Right renal pelvis (tissue), 4 donors: ENCODE measurements at places on chromosomes 6 and 20.
A peak's percentile ranks its signal among the peaks of the same experiment; 100 is the strongest.

DNA sequence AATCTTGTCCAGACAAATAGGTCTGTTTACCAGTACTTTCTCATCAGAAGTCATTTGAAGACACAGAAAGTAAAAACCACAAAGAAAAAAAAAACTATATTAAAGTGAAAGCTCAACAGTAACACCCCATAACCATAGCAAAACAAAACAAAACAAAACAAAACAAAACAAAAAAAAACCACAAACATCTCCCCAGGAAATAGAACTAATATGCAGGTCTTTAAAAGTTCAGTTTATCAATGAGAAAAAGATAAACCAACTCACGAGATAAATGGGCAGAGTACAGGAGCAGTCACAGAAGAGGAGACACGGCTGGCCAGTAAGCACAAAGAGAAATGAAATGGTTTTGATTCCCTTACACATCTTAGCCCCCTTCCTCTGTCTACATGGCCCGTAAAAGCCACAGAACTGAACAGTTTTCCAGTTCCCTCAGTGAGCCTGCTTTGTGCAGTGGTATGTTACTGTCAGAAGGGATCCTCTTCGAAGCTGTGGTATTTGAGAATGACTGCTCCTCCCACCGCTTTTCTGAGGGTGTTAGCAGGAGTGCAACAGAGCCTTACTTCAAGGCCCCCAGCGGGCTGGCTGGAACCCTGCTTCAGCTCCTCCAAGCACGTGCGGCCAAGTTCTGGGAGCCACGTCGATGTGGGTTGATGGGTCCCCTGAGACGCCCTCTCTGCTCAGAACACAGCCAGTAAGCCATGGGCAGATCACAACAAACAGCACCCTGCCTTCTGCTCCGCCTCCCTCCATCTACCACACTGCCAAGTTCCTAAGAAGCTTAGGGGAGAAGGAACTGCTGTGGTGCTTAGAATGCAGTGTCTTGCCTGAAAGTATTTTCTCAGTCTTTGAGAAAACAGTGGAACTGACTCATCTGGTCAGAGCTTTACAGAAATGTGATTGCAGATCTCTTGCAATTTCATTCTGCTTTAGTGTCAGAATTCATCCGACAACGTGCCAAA lies 14.0 kb downstream of the UST start:
- no peak for DNase-seq

DNA sequence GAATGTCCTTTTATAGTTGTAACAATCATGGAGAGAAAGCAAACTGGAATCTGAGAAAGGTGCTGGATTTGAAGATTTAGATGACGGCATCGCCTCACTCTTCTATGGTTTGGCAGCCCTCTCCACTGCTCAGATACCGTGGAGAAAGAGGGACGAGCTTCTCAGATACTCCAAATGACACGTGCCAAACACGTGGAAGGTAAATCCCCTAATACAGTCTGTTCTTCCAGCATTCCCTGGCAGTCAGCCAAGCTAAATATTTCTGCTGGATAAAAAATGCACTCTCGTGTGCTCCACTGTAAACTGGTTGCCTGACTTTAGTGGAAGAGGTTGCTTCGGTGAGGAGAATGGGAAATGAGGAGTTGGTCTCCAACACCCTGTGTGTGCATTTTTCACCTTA lies 16.7 kb upstream of the PRDM1 start:
- DNase-seq = peak; percentile 57

DNA sequence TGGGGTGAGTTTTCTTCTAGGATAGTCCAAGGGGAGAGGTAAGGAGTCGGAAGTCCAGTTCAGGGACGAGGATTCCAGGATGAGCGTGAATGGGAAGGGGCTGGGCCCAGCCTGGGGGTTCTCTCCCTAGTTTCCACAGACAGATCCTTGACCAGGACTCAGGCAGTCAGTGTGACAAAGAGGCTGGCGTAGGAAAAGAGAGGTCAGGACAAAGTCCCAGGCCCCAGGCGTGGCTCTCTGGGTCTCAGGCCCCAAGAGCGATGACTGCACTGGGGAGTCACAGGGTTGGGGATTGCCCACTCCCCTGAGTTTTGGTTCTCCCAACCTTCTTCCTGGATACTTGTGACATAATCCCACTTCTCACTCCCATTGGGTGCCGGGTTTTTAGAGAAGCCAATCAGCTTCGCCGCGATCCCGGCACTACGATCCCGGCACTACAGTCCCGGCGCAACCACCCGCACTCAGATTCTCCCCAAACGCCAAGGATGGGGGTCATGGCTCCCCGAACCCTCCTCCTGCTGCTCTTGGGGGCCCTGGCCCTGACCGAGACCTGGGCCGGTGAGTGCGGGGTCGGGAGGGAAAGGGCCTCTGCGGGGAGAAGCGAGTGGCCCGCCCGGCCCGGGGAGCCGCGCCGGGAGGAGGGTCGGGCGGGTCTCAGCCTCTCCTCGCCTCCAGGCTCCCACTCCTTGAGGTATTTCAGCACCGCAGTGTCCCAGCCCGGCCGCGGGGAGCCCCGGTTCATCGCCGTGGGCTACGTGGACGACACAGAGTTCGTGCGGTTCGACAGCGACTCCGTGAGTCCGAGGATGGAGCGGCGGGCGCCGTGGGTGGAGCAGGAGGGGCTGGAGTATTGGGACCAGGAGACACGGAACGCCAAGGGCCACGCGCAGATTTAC lies 46.2 kb upstream of the TRIM26 start:
- DNase-seq = peak; percentile 80

DNA sequence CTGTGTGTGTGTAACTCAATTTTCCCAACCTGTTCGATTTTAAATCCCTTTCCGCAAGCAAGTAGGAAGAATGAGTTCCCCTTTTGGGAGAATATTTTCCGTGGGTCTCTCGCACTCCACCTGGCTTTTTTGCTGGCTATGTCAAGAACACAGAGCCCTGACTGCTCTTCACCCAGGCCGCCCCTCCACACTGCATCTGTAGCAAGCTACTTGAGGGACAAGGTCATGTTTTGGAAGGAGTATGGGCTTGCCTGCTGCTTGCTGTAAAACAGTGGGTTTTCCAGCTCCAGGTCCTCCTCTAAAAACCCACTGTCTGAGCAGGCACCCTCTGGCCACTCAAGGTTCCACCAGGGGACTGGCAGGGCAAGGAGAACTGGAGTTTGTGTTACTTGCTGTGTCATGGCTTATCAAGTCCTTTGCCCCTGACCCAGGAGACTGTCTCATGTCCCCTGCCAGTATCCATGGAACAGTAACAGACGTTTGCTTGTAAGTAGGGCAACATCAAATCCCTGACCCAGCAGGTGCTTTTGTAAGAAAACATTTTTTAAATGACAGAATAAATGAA lies 35.5 kb upstream of the SYNJ2 start:
- DNase-seq = no peak

DNA sequence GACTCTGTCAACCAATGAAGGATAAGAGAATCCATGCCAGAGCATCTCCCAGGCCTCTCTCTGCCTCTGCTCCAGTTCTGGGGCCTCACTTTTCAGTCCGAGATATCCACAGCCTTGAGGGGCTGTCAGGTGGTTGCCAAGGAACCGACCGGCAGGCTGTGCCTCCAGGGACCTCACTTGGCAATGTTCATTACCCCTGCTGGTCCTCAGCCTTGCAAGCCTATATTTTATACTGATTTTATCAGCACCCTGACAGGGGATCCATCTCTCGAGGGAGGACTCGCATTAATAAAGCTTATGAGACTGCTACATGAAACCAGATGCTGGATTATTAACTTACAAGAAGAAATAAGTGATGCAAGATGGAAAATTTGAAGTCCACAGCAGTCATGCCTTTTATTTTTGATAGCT lies 39.9 kb downstream of the TMC2 start:
- DNase-seq = no peak

- DNase-seq = no peak
These were observed 52.2 kb downstream of the KDM1B start for GRCh38 chr6:18207438-18207837.

- peak; percentile 53 for DNase-seq
These were observed 927 bp downstream of the ASXL1 start for GRCh38 chr20:32358883-32359632.

GRCh38 chr6:139777202-139777970 lies 402.9 kb upstream of the CITED2 start:
- DNase-seq = no peak

GRCh38 chr20:20553541-20553940 lies 158.9 kb downstream of the RALGAPA2 start:
- no peak for DNase-seq

- no peak for DNase-seq
These were observed 3.8 kb downstream of the RIPOR2 start for GRCh38 chr6:24931718-24932691.

DNA sequence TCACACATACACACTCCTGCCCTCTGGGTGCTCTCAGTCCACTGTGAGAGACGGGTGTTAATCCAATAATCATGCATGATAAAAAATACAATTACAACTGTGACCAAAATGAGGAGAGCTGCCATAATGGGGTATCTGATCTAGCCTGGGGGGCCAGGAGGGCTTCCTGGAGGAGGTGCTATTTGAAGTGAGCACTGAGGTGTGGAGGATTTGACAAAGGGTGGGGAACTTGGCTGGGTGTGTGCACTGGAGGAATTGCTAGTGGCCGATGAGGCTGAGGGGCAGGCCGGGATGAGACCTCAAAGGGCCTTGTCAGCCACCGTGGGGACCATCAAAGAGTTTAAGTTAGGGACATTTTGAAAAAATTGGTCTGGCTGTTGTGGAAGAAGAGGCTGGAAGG lies 34.8 kb downstream of the VSTM2L start:
- DNase-seq = no peak

GRCh38 chr20:57508381-57508780 lies 16.6 kb downstream of the CTCFL start:
- no peak for DNase-seq

GRCh38 chr20:16566080-16566479 lies 7.2 kb downstream of the KIF16B start:
- no peak for DNase-seq

GRCh38 chr6:137717074-137718073 lies 149.7 kb upstream of the TNFAIP3 start:
- no peak for DNase-seq

DNA sequence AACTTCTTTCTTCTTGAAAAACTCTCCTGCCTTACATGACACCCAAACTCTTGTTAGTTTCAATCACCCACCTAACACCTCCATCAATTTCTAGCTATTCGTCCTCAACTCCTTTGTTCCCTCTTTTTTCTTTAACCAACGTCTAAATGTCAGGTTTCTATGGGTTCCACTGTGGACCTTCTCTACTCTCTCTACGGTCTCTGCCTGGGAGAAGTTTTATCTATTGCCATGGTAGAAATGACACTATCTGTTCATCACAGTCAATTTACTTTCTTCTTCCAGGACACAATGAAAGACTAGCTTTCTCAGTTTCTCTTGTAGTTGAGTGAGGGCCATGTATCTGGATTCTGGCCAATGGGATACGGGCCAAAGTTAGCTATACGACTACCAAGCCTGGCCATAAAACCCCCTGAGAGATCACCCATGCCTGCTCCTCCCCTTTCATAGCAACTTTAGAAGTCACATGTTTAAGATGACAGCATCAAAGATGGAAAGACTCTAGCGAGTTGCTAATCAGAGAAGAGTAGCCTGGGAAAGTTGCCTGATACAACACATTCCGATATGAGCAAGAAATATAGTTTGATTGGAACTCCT lies 17.9 kb downstream of the RNGTT start:
- DNase-seq = no peak

GRCh38 chr6:3301506-3301905 lies 42.8 kb downstream of the PSMG4 start:
- no peak for DNase-seq

DNA sequence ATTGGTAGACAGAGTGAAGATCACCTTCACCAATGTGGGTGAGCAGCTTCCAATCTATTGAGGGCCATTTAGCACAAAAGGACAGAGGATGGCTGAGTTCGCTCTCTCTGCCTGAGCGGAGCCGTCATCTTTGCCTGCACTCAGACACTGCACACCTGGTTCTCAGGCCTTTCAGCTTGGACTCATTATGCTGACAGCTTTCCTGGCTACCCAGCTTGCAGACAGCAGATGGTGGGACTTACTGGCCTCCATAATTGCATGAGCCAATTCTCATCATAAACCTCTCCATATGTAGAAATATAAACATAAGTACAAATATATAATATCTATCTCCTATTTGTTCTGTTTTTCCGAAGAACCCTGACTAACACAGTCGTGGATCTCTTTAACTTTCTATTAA lies 13.7 kb downstream of the TBXT start:
- DNase-seq = no peak

- peak; percentile 54 for DNase-seq
These were observed 118.3 kb downstream of the SLX4IP start for GRCh38 chr20:10553326-10553984.

DNA sequence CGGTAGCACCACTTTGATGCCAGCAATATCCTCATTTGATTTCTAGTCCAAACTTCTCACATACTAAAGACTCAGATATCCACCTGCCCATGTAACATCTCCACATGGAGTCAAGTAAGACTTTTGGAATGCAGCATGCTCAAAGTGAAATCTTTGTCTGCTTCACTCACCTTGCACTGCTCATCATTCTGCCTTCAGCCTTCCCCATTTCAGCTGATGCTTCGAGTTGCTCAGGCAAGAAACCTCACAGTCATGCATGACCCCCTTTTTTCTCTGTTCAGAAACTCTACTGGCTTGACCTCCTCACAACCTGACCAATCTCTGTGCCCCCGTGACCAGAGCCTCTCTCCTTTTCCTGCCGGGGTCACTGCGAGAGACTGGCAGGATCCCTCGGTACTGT lies 41.0 kb upstream of the KIF25 start:
- DNase-seq = no peak

DNA sequence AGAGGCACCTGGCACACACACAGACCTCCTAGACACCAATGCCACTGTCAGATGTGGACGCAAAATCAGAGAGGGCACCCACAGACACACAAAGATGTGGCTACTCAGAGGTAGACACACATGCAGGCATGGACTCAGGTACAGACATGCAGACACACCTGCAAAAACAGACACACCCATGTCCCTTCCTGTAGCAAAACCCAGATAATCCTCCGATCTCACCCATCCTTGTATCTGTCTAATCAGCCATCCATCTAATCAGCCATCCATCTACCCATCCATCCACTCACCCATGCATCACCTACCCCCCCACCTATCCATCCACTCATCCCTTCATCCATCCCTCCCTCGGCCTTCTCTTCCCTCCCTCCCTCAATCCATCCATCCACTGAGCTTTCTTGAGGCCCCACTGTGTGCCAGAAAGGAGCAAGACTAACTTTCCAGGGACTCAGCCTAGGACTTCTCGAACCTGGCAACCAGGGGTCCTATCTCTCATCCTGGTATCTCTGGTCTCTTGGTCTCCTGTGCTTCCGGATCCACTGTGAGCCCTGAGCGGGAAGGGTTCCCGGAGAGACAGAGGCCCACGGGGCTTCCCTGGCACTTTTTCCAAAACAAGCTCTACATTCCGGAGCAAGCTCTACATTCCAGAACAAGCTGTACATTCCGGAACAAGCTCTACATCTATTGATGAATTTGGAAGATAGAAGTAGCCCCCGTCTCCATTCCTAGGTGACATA lies 1.1 kb upstream of the TGM2 start:
- DNase-seq = no peak

- DNase-seq = no peak
These were observed 103.6 kb upstream of the SGK1 start for GRCh38 chr6:134421501-134421900.

DNA sequence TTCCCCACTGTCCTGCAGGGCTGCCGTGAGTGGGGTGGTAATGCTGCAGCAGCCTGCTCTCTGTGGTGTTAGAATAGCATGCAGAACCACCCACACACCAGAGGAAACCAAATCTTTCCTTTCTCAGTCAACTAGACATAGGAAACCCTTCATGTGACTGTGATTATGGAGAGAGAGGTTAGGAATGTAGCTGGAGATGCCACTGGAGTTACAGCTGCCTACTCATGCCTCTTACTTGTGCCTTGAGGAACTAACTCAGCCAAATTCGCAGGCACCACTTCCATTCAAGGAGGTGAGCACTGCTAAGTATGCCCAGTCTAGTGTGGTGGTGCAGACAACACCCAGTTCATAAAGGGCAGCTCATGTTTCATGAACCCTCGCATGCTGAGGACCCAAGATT lies 27.4 kb downstream of the MUC22 start:
- DNase-seq = no peak
